ENCODE measurements at places on chromosomes 16 and 17.

- no peaks in the 10 kb centered on the region for H3K36me3 ChIP-seq
- no peak overlapping the region for H3K27ac ChIP-seq
- no peaks in the 10 kb centered on the region for H3K27me3 ChIP-seq
- H3K4me1 ChIP-seq, result no peaks in the 10 kb centered on the region
- H3K4me3 ChIP-seq, result no peak overlapping the region
- DNase-seq, result no peak
These were observed 263.5 kb downstream of the ENGASE start for GRCh38 chr17:79338152-79338551.

DNA sequence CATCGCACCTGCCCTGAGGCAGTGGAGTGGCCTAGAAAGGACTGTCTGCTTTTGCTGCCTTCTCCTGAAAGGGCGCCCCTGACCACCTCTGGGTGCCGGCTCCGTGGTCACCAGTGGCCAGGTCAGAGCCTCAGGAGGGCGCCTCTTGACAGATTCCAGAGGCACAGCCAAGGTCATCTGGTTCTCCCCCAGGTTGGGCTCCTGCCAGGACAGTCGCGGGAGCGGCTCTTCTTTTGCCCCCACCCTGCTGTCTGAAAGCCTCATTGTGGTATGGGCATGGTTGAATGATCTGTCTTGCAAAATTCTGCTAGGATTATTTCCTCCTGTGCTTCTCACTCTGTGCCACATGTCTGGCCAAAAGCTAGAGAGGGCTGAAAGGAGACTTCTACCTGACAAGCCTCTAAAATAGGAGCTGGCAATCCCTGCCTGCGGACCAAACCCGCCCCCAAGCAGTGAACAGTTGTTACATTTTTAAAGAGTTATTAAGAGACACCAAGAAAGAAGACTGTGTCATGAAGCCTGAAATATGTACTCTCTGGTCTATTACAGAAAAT is 82.8 kb downstream of the SNX29 start:
- H3K27ac ChIP-seq, result peak overlapping the region; percentile 67
- peak; percentile 28 for DNase-seq
- H3K4me1 ChIP-seq, result no peaks in the 10 kb centered on the region
- H3K27me3 ChIP-seq, result no peaks in the 10 kb centered on the region

- H3K27me3 ChIP-seq, result no peaks in the 10 kb centered on the region
- H3K4me3 ChIP-seq, result peak overlapping the region; percentile 6
- no peaks in the 10 kb centered on the region for H3K36me3 ChIP-seq
- peak; percentile 66 for DNase-seq
- no peaks in the 10 kb centered on the region for H3K4me1 ChIP-seq
- H3K27ac ChIP-seq, result peak overlapping the region; percentile 31
These were observed 79.2 kb upstream of the LGALS9 start for GRCh38 chr17:27551701-27552248.

GRCh38 chr16:85865-86264 is 7.8 kb downstream of the MPG start:
- H3K27me3 ChIP-seq, result no peaks in the 10 kb centered on the region
- H3K4me1 ChIP-seq, result peaks cover 17% of the 10 kb centered on the region
- no peak overlapping the region for H3K27ac ChIP-seq
- no peak overlapping the region for H3K4me3 ChIP-seq
- DNase-seq, result no peak

DNA sequence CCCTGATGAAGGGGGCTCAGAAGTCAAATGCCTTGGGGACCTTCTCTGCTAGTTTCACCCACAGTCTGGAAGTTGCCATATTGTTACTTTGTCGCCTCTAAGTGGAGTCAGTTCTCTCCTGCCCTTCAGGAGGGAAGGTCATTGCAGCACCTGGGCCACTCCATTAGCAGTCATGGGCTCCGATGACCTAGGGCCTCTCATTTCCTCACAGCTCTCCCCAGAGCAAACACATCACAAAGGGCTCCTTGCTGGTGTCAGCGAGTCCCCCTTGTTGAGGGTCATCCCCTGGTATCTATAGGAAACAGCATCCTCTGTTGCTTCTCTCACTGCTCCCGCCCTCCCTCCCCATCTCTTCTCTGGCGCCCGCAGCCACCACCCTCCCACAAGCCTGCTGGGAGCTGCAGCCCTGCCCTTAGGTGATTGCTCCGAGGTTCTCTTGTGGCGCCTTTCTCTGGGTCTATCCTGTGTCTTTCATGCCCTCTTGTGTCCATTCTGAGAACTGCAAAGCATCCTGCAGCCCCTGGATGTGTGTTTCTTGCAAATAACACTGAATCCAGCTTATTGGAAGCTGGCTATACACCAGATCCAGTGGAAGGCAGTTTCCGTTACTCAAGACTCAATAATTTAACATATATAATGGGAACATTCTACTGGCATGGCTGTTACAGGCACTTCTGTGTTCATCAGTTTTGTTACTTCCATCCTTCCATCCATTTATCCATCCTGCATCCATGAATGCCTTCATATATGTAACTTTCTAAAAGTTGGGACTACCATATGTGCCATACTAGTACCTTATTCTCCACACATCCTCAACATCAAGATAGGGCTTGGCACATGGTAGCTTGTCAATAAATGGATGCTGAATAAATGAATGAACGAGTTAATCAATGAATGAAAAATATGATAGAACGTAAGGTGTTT is 21.2 kb downstream of the PDILT start:
- no peak overlapping the region for H3K27ac ChIP-seq
- peak; percentile 68 for DNase-seq
- H3K27me3 ChIP-seq, result no peaks in the 10 kb centered on the region
- no peaks in the 10 kb centered on the region for H3K4me1 ChIP-seq

GRCh38 chr17:39073916-39074315 is 77.5 kb downstream of the PLXDC1 start:
- H3K4me1 ChIP-seq, result no peaks in the 10 kb centered on the region
- H3K27ac ChIP-seq, result no peak overlapping the region
- H3K27me3 ChIP-seq, result no peaks in the 10 kb centered on the region
- H3K4me3 ChIP-seq, result no peak overlapping the region
- no peaks in the 10 kb centered on the region for H3K36me3 ChIP-seq
- no peak for DNase-seq

Data from Peyer's patch (tissue), 4 donors.